ENCODE measurements at places on chromosomes 3 and 15. TPM values are rescaled to one million over a fixed set of nuclear protein-coding genes. Genes with fewer than 3 reads are reported as not detected.

TRIM69 gene
- total RNA-seq, result 79.4 TPM

NRROS gene
- total RNA-seq, result 47.8 TPM

LRRIQ4 gene
- 0.23 TPM for total RNA-seq

NPAP1 gene
- total RNA-seq, result not detected

ITGA11 gene
- total RNA-seq, result 0.02 TPM

SPTBN5 gene
- total RNA-seq, result 0.54 TPM

COLQ gene
- total RNA-seq, result 2.3 TPM
